ENCODE measurements at places on chromosomes 6 and 20.

- DNase-seq = no peak
Observed at GRCh38 chr20:62285722-62286121, 17.1 kb upstream of the ADRM1 start.

- no peak for DNase-seq
Observed at GRCh38 chr6:165655191-165655590, 7.8 kb downstream of the PDE10A start.

DNA sequence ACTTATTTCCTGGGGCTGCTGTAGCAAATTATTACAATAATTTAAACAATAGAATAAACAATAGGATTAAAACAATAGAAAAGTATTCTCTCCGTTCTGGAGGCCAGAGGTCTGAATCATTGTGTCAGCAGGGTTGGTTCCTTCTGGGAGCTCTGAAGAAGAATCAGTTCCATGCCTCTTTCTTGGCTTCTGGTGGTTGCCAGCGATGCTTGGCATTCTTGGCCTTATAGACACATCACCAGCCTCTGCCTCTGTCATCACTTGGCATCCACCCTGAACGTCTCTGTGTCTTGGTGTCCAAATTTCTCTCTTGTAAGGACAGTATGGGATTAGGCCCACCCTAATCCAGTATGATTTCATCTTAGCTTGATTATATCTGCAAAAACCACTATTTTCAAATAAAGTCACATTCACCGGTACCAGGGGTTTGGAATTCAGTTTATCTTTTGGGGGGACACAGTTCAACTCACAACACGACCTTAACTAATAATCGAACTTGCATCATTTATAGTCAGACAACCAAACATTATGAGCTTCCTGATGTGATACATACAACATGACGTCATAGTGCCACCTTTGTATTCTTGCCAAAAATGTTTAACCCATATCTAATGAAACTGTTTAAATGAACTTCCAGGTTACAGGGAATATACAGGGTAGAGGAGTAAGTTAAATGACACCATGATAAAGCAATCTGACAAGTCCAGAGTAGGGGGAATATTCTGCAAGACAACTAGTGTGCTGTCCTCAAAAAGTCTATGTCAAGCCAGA, 84.7 kb upstream of the RNF24 start:
- DNase-seq = no peak

DNA sequence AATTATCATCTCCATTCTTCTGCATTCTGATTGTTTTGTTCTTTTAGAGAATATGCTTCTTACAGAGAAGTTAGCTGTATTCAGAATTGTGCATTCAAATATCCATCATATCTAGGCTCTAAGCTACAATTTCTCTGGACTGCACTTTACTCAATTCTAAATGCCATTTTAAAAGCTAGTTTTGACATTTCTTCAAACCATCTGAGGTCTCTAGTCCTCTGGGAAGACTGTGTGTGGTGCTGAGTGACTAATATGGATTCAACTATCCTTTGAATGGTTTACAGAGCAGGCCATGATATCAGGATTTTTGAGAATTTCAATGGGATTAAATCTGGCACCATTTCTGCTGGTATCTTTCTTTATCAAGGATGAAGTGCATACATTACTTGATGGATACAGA, 285.7 kb downstream of the BTBD3 start:
- DNase-seq = no peak

GRCh38 chr20:53157443-53158408, 185.6 kb downstream of the TSHZ2 start:
- DNase-seq = peak; percentile 7

DNA sequence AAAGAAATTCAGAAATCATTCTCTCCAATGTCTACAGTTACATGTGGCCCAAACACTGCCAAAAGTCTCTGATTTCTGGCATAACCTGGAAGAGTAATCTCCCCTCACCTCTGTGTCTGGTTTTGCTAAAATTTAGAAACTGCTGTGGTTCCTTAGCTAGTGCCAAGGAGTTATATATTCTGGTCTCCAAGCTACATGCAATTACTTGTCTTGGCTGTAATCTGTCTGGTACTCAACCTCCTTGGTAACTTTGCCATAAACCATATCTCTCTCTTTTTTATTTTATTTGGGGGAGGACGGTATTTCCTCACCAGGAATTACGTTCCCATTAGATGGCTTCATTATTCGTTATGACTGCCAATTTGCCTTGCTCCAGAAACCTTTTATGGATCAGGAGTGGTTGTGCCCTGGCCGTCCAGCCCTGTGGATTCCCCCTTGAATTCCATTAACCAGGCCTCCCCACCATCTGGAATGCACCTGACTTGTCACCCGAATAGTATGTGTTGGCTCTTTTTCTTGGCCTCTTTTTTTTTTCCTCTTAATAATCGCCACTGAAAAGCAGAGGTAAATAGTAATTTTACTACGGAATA, 400.0 kb downstream of the CD83 start:
- DNase-seq = no peak

DNA sequence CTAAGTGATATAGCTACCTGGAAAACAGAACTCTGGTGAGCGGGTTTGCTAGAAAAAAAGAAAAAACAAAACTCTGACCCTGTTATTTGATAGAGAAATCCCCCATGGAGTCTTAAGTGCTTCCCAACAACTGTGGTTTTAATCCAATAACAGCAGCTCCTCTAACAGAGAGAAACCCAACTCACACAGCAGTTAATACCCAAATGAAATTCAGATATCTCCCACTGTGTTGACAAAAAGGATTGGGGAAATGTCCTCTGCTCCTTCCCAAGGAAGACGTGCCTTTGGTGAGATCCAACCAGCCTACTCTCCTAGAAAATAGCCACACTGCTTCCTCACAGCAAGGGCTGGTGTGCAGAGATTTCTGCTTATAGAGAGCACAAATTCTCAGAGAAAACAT, 200.4 kb upstream of the FBXL4 start:
- DNase-seq = no peak

GRCh38 chr20:36043441-36043840, 75.1 kb downstream of the CNBD2 start:
- no peak for DNase-seq

DNA sequence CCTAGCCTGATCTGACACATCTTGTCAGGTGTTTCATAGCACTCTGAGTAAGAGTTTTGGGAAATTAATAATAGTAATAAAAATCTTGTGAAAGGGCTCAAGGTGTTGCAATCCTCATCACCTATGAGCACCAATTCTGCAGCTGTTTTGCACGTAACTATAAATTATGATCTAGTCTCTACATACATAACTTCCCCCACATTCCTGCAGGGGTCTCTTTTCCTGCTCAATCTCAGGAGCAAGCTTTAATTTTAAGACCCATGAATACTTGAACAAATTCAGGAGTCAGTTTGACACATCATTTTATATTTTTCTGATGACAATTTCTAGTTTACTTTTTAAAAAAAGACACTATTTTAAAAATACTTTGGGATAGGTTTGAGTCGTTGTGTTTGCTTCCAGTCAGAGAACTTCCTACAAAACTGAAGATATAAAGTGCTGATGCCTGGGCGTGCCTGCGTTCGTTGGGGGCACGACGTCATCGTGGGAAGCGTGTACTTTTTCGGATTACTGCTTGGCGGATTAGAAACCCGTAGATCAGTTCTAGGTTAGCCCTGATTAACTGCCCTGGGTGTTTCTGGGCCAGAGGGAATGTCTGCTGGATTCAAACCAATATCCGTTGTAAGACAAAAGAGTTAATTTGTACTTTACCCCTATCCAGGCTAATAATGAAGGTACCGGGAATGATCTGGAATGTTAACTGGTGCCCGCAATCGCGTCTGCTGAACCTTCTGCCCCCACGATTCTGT, 1.0 kb upstream of the E2F3 start:
- peak; percentile 53 for DNase-seq

DNA sequence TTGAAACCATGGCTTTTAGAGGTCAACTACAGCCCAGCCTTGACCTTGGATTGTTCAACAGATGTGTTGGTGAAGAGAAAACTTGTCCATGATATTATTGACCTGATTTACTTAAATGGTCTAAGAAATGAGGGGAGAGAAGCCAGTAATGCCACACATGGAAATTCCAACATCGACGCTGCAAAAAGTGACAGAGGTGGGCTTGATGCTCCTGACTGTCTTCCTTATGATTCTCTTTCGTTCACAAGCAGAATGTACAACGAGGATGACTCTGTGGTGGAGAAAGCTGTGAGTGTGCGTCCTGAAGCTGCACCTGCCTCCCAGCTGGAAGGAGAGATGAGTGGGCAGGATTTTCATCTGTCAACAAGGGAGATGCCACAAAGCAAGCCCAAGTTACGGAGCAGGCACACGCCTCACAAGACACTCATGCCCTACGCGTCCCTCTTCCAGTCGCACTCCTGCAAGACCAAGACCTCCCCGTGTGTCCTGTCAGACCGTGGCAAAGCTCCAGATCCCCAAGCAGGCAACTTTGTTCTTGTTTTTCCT, 16.2 kb downstream of the TTLL2 start:
- no peak for DNase-seq

DNA sequence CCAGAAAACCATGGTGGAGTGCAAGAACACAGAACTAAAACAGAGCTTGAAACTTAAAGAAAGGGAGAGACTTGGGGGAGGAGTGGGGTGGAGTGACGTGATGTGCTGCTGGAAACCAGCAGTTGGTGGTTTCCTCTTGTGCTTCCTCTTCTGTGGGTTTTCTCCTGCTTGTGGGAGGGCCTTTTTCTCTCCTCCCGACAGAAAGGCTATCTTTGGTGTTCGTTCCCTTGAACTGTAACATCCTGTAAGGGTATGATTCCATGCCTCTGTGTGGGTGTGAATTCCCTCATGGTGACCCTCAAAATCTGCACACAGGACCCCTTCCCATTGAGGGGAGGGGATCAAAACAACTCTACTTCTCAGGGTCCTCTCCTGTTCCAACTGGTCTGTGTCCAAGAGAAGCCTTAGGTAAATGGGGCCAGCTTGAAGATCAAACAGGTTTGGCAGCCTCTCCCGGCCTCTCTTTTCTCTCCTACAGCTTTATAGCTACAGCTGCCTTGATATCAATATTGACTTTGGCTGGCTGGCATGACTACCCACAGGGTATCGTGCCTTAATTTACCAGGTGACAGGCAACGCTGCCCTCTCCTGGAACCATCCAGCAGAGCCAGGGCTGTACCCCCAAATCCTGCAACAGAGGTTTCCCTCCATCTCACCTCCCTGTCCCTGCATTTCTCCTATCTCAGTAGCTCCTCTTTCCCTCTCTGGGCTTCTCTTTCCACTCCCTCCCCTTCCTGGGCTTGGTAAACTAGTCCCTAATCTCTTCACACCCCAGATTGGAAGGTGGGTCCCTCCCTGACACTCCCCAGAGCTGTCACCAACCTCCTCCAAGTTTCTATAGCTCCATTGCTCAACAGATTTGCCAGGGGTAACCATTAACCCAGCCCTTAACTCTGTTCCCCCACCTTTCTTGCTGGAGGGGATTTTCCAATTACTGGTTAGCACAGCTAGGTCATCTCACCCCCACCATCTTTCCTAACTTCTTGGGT, 1.5 kb upstream of the MSH5 start:
- peak; percentile 81 for DNase-seq

DNA sequence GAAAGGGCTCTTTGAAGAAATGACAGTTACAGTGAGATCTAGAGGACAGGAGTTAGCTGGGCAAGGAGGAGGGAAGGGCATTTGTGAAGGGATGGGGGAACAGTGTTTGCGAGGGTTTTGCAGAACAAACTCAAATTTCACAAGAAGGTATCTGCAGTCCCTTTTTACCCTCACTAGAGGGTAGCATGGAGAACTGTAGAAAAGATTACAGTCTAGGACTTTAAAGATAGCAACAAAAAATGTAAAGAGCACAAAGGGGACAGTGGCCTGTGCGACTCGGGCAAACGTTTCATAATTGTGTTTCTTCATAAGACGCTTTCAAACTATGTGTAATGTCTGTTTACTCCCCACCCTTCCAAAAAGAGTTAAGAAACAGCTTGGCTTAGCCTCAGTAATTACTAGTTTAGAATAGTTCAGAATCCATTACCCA, 21.2 kb upstream of the ASXL1 start:
- no peak for DNase-seq

DNA sequence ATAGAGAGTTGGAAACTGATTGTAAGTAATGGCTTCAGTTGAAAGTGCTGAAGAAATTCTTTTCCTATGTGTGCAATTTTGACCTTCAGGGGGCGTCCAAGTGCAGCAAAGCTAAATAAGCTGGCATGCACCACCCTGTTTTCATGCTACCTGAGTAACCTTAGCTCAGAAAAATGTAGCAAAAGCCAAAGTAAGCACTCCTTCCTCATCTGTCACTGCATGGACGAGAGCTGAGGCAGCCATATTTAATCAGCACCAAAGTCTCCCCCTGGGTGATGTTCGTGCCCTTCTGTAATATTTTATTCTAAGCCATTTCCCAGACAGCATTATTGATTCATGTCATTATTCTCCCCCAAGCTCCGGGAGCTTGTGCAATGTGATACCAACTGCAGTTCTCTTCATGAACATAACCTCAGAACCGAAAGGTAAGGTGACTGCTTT, 123.1 kb downstream of the RPS12 start:
- no peak for DNase-seq

GRCh38 chr20:32358883-32359632, 927 bp downstream of the ASXL1 start:
- DNase-seq = peak; percentile 68

- DNase-seq = no peak
Observed at GRCh38 chr6:29071831-29072723, 15.0 kb downstream of the OR2B3 start.

- DNase-seq = no peak
Observed at GRCh38 chr20:39773380-39774000, 811.3 kb downstream of the DHX35 start.

DNA sequence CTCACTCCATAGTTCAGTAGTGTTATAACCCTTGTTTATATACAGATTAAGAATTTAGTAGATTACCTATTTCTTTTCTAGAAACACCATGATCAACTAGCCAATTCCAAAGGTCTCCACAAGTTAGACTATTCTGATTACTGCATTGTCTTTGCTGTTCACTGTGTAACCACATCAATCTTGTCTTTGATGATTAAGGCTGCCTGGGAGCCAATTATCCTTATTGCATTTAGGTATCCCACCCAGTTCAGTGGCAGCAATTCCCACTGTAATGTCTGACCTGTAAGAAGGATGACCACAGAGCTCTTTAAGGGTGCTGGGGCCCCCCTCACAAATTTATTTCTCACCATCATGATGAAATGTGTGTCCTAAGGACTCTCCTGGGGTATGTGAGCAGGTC, 40.2 kb downstream of the PKIB start:
- no peak for DNase-seq

DNA sequence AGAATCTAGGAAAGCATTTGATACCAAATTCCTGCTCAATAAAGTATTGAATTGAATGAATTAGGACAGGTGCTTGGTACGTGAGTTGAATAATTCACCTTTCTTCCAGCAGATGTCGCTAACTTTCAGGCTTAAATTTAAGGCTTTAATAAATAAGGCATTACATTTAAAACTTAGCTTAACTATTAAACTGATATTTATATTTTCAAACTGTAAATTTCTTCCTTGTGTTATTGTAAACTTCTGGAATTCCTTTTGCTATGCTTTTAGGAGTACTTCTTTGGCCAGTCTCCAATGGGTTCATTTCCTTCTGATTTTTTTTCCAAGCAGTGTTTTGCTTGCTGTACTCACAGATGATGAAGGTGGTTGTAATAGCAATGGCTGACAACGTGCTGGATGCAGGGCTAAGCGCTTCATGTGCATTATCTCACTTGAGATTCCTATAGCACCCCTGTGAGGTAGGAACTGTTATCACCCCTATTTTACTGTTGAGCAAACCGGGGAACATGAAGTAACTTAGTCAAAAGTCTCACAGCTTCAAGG, 71.3 kb upstream of the SLC2A12 start:
- DNase-seq = no peak

Data from CD4-positive, alpha-beta T cell treated with Interferon gamma for 1 hour (primary cell).